ENCODE measurements at places on chromosomes 7 and 10. TPM values are rescaled to one million over a fixed set of nuclear protein-coding genes. Genes with fewer than 3 reads are reported as not detected.
A peak's percentile ranks its signal among the peaks of the same experiment; 100 is the strongest.

GBX1 gene
- not detected for total RNA-seq

GRCh38 chr10:98270073-98270740, 2.2 kb upstream of the LOXL4 start:
- no peak overlapping the region for H3K27ac ChIP-seq
- peak; percentile 36 for DNase-seq
- H3K4me3 ChIP-seq = no peak overlapping the region

DNA sequence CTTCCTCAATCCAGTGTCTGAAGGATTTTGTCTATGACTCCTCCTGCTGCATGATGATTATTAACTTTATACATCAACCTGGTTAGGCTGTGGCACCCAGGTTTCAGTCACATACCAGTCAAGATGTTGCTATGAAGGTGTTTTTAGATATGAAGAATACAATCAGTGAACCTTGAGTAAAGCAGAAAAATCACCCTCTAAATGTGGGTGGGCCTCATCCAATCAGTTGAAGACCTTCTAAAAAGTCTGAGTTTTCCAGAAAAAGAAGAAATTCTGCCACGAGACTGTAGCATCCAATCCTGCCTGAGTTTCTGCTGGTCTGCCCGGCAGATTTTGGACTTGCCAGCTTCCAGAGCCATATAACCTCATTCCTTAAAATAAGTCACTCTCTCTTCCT, 126.1 kb upstream of the FRMD4A start:
- H3K36me3 ChIP-seq = no peaks in the 10 kb centered on the region
- no peak overlapping the region for H3K27ac ChIP-seq
- H3K27me3 ChIP-seq = no peaks in the 10 kb centered on the region
- no peak for DNase-seq
- no peak overlapping the region for H3K4me3 ChIP-seq
- H3K4me1 ChIP-seq = peaks cover 2% of the 10 kb centered on the region

DNA sequence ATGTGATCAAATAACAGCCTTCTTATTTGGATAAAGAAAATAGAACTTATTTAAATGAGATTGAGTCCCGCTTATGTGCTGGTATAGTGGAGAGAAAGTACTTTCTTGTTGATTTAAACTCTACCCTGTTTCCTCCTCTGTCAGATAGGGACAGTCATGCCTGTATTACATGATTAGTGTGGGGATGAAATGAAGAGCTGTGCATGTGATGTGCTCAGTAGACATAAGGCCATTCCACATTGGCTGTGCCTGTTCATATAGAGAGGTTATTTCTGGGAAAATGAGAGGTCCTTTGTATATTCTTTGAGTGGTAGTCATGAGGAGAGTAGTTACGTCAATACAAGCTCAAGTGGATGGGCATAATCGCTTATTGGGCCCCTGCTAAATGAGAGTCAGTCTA, 5.7 kb downstream of the MTURN start:
- no peak for DNase-seq
- peaks cover 5% of the 10 kb centered on the region for H3K4me1 ChIP-seq
- H3K4me3 ChIP-seq = no peak overlapping the region
- H3K27ac ChIP-seq = no peak overlapping the region

GRCh38 chr7:154640266-154640865, 362.6 kb downstream of the PAXIP1 start:
- H3K27ac ChIP-seq = no peak overlapping the region
- H3K4me3 ChIP-seq = no peak overlapping the region
- no peaks in the 10 kb centered on the region for H3K36me3 ChIP-seq
- H3K27me3 ChIP-seq = no peaks in the 10 kb centered on the region
- no peak for DNase-seq

DNA sequence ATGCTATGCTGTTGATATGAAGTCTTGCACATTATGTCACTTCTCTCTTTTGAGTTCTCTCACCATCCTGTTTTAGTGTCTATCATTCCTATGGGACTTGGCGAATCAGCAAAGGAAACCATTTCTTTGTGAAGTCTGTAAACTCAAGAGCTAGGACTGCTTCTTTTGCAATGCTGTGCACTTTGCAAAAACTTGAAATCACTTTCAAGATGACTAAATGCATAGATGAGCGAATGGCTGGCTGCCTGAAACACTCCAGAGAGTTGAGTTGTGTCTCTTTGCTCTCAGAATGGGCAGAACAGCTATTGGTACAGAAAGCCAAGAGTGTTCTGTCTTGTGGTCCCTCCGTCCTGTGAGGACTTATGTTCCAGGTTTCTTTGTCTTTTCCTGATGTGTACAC, 18.3 kb upstream of the ELMO1 start:
- H3K4me1 ChIP-seq = no peaks in the 10 kb centered on the region
- no peaks in the 10 kb centered on the region for H3K36me3 ChIP-seq
- H3K4me3 ChIP-seq = no peak overlapping the region
- no peak overlapping the region for H3K27ac ChIP-seq
- DNase-seq = no peak
- H3K27me3 ChIP-seq = no peaks in the 10 kb centered on the region

DNA sequence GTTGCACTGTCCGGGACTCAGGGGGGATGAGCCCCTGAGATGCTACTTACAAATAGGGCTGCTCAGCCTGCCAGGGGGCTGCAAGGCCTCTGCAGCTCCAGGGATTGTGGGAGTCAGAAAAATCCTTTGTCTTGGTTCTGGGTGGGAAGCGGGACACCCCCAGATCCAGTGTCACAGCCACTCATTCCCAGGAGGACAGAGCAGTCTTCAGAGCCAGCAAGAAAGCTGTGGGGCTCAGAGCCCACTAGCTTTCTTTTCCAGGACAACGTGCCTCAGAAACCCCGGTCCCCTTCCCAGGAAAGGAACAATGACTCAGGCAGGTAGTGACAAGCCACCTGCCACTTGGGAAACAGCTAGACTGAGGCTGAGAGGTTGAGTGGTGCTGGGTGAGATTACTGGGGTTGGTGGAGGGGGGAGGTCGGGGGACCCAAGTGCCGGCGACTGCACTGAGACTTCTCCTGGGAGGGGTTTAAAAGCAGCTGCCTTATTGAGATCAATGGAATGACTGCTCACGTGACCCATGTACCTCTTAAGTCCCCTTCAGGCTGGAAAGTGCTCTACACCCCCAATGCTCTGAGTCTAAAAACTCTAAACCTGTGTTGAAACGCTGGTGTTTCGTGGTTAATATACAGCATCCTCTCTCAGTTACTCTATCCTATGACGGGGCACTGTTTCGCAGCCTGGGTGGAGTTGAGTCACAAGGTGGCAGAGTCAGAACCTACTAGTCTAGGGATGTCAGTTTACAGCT, 123.6 kb downstream of the UBE2H start:
- no peaks in the 10 kb centered on the region for H3K27me3 ChIP-seq
- DNase-seq = no peak
- no peak overlapping the region for H3K4me3 ChIP-seq
- H3K27ac ChIP-seq = peak overlapping the region; percentile 14
- peaks cover 21% of the 10 kb centered on the region for H3K4me1 ChIP-seq

CALCR gene
- total RNA-seq = not detected

DNA sequence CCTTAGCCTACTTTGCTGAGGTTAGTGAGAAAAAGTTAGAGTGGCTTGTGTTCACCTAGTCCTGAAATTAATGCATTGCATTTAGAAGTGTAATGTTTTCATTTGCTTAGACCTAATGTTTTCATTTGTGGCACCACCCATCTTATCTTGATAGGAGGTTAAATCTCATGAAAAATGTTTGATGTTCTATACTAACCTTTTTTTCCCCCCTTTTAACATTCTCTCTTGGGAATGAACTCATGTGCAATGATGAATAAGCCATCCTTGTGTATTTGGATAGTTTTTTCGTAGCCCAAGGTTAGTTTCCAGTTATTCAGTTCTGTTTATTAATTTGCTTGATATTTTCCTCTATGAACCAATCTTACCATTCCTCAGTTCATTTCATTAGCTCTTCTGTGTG, 2.8 kb downstream of the FHIP2A start:
- H3K27me3 ChIP-seq = no peaks in the 10 kb centered on the region
- DNase-seq = peak; percentile 21
- H3K4me3 ChIP-seq = no peak overlapping the region

GRCh38 chr10:78684947-78685346, 383.8 kb upstream of the ZMIZ1 start:
- DNase-seq = no peak
- H3K27me3 ChIP-seq = peaks cover 17% of the 10 kb centered on the region
- H3K4me1 ChIP-seq = peaks cover 4% of the 10 kb centered on the region

MALSU1 gene
- total RNA-seq = 30.5 TPM

KEL gene
- not detected for total RNA-seq

ZNF775 gene
- total RNA-seq = 1.4 TPM

DNA sequence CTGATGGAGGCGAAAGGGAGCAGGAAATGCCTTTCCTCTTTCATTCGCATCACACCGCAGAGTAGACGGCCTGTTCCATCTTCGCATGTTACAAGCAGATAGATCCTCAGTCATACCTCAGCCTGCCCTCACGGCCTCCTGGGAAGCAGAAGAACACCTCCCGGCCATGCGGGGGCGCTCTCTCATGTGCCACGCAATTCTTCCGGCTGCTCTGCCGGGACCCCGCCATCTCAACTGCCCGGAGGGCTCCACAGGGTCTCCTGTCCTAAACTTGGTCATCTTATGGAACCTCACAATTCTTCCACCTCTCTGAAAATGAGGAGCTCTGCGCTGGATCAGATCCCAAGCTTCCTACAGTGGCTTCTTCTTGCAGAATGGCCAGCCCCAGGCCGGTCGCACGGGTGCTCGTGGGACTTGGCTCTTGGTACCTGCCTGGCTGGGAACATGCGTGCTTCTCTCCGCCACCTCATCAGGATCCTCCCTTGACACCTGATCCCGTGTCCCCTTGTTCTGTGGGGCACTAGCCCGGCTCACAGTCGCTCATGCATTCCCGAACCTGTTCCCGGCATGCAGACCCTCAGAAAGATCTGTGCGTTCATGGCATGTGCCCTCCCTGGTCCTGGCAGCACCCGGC, 262.8 kb upstream of the SHH start:
- no peaks in the 10 kb centered on the region for H3K27me3 ChIP-seq
- no peaks in the 10 kb centered on the region for H3K36me3 ChIP-seq
- no peak overlapping the region for H3K27ac ChIP-seq
- H3K4me3 ChIP-seq = no peak overlapping the region

- H3K4me1 ChIP-seq = peaks cover 39% of the 10 kb centered on the region
- no peak overlapping the region for H3K4me3 ChIP-seq
- H3K36me3 ChIP-seq = no peaks in the 10 kb centered on the region
- H3K27me3 ChIP-seq = no peaks in the 10 kb centered on the region
- peak overlapping the region; percentile 7 for H3K27ac ChIP-seq
These were observed 3.4 kb upstream of the ARHGAP22 start for GRCh38 chr10:48608279-48608681.
